NCI-H510A (cell line): ENCODE measurements at places on chromosomes 13 and 19.

DNA sequence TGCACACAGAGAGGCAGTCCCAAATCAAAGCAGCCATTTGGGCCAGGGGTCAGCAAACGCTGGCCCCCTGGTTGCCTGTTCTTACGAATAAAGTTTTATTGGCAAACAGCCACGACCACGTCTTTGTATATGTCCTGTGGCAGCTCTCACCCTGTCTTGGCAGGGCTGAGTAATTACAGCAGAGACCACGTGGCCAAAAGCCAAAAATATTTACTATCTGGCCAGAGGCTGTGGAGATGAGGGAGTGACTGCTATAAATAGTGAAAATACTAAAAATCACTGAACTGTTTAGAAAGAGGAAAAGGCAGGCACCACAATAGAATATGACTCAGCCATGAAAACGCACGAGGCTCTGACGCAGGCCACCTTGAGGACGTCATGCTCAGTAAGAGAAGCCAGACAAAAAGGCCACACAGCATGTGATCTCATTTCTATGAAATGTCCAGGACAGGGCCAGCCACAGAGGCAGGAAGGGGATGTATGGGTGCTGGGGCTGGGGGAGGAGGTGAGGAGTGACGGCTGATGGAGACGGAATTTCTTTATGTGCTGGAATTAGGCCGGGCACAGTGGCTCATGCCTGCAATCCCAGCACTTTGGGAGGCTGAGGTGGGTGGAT is 29.4 kb downstream of the SMIM24 start:
- no peak for DNase-seq

DNA sequence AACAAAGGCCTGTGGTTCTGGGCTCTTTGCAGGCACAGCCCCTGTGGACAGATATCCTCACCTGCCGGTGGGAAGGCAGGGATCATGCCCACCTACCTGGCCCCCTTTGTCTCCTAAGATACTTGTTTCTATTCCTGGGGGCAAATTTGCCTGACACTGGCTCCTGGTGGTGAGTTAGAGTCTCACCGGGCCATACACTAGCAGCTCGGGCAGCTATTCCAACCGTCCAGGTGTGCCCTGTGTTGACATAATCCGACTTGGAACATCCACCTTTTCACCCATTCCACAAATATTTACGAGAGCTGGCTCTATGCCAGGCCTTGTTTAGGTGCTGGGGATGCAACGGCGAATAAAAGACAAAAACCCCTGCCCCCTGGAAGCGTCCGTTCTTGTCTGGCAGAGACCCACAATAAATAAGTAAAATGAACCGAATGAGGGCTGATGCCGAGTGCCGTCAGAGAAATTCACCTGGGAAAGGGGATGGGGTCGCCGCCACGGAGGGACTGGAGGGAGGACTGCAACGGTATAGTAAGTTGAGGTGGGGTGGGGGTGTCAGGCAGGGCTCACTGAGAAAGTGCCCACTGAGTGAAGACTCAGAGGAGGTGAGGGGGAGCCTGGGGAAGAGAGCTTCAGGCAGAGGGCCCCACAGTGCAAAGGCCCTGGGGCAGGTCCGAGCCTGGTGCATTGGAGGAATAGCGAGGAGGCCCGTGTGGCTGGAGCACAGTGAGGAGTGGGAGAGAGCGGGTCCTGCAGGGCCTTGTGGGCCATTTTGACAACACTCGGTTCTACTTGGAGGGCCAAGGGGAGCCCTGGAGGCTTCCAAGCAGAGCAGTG is 43.2 kb upstream of the RANBP3 start:
- DNase-seq = peak; percentile 39

- DNase-seq = no peak
Observed at GRCh38 chr19:10820173-10820572, 15.8 kb downstream of the TMED1 start.

DNA sequence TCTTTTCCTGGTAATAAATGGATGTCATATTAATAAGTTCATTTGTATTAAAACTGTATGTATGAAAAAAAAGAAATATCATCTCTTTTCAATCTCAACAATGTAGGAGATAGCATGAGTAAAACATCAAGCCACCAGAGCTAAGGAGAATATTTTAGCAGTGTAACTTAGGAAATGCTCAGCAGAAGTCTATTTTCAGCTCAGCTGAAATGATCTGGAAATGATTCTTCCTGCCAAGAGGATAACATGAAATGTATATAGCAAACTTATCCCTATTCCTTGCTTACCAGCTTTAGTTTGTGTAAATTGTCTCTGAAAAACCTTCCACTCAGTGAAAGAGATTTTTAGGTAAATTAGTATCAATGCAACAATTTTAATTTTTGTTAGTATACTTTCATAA is 1194.4 kb downstream of the SLITRK1 start:
- no peak for DNase-seq

- DNase-seq = no peak
Observed at GRCh38 chr19:941292-942132, 15.7 kb downstream of the ARID3A start.
